MCF 10A (cell line): ENCODE measurements at places on chromosomes 3 and 15.

DNA sequence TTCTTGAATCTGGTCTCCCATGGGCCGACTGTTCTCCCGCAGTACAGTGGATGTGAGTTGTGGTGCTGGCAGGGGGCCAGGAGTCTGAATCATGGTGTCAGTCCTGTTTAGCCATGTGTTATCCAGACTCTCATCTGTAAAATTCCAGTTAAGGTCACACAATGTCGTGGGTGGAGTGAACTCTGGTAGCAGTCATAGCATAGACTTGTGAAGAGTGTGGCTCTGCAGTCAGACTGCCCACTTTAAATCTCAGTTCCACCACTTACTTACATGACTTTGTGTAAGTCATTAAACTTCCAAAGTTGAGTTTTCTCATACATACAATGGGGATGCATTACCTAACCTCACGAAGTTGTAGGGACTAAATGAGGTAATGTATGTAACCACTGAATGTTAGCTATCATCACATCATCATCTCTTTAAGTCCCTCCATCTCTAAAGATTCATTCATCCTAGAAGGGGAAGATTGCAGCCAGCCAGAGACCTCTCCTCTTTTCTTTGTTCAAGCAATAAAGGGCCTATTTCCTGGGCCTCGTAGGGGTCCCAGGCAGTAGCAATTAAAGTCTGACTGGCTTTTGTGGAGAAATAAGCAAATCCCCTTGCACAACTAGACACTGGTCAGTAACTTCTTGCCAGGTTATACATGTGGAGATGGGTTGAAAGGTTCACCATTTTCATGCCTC is 93.9 kb downstream of the PCCB start:
- DNase-seq: peak; percentile 92

- DNase-seq: no peak
Observed at GRCh38 chr15:81865850-81866537, 179.8 kb downstream of the MEX3B start.

GRCh38 chr3:179563271-179563783 is 601 bp downstream of the ACTL6A start:
- DNase-seq: peak; percentile 84

GRCh38 chr3:126179825-126180476 is 435 bp downstream of the ALDH1L1 start:
- DNase-seq: no peak

GRCh38 chr3:120281261-120281660 is 3.8 kb downstream of the GPR156 start:
- DNase-seq: no peak

DNA sequence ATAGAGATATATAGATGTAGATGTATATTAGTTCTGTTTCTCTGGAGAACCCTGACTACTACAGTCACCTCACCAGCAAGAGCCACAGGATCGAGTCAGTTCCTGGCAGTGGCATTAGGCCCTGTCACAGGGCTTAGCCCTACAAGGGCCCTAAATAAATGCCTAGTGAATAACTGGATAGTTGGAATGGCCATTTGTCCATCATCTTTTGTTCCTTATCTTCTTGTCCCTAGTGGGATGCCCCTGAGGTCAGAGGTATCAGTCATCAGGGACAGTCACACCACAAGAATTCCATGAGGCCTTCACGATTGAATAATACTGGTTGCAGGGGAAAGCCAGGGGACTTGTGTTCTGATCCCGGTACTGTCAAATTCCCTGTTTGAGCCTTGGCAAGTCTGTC is 204.9 kb upstream of the PPP2R3A start:
- DNase-seq: no peak
